ENCODE measurements at places on chromosomes 11 and 22.

DNA sequence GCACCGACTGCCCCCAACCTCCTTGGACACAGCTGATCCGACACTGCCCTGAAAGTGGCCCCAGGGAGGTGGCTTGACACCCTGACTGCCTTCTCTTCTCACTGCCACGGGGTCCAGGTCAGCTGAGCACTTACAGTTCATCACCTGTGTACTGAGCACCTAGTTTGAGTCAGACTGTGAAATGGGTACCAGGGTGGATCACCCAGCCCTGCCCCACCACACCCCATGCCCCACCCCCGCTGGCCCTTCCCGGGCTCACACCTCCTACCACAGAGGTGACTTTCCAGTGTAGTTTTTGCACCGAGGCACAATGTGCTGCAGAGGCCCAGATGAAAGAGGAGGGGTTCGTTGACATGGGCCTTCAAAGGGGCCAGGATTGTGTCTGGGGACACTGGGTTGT lies 59.5 kb downstream of the PRDM11 start:
- DNase-seq = no peak

DNA sequence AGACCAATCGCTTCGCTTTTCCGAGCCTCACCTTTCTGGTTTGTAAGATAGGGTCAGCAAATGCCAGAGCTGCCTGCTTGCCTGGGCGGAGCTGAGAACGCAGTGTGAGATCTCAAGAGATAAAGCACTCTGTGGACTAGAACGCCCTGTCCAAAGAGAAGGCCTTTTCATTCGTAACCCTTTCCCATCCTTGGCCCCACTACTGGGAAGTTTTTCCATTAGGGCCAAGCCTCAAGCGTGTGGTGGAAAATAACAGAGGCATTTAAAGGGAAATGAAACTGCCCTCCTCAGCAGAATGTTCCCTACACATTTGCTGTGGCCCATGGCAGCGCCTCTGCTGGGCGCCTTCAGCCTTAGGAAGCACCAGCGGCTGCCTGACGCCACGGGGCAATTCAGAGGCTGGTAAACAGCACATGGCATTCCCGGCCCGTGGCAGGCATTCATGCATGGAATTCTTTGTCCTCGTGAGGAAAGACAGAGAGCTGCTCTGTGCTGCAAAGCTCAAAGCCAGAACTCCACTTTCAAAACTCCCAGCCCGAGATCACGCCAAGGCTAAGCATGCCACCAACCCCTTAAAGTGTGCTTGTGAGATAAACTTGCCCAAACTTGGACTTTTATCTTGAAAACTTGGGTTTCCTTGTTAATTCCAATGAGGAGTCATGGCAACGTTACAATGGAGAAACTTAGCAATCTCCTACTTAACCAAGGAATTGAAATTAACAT lies 38.1 kb downstream of the AHNAK start:
- no peak for DNase-seq

- DNase-seq = no peak
Measured at GRCh38 chr11:68031144-68031464, 623 bp downstream of the NDUFS8 start.

DNA sequence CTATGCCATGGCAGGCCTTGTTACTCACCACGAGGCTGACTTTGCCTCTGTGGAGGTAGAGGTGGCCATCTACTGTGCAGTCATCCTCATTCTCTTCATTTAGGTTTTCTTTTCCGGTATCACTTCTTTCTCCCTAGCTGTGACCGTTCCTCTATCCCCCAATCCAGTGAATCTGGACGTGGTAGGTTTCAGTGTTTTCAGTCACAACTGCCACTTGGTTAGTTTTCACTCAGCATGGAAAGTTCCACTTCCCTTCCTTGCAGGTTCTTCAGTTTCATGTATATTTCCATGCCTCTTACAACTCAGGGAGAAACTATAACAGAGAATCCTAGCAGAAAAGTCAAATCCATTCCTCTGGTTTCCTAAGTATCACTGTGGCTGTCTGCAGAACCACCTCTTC lies 1.9 kb downstream of the HPS4 start:
- DNase-seq = no peak

- DNase-seq = no peak
Measured at GRCh38 chr11:134642206-134642605, 230.2 kb upstream of the B3GAT1 start.

- DNase-seq = no peak
Measured at GRCh38 chr22:29331658-29332300, 16.3 kb upstream of the RASL10A start.

DNA sequence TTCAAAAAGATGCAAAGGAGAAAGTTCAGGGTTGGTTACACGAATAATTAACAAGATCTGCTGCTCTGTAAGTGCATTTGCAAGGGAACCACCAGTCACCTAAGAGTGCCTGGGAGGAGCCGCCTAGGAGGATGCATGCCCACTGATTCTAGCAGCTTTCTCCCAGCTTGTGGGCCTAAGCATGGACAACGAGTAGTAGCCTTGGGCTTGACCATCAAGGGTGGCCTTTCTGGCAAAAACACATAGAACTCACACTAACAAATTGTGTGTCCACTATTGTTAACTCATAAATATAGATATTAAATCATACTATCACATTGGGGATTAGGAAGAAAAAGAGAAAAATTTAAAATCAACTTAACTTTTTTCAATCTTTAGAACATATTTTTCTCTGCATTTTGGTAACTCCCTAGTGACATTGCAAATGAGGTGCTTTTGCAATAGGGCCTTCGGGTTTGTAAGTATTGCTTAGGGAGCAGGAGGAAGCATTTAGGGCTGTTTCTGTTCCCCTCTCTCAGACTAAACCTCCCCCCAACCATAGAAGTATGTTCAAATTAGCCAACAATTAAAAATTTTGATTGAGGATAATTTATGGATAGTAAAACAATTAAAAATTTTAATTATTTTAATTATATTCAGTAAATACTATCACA lies 57.3 kb upstream of the CEP295 start:
- DNase-seq = no peak

DNA sequence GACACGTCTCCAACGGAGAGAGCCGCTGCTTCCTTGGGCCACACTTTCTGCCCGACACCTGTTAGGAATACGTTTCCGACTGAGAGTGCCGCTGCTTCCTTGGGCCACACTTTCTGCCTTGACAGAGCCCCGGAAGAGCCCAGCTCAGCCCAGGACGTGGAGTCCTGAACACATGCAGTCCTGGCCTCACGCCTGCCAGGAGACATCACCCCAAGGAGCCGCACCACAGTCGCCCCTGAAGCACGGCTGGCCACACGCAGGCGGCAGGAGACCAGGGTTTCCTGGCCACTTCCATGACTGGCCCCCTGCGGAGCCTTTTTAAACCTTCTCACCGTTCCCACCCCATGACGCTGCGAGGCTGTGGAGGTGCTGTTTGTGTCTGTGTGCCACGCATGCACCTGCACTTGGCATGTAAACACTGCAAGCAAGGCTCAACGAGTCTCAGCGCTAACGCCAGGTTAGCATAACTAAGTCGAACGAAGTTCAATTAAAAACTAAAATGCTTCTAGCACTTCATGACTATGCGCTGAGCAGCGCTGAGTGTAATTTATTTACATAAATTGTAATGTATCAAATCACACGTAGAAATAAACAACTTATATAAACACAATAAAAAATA lies 8.8 kb downstream of the TOLLIP start:
- no peak for DNase-seq

- DNase-seq = no peak
Measured at GRCh38 chr22:21849489-21849888, 18.0 kb downstream of the MAPK1 start.

- DNase-seq = no peak
Measured at GRCh38 chr11:124732230-124732629, 7.5 kb upstream of the NRGN start.

DNA sequence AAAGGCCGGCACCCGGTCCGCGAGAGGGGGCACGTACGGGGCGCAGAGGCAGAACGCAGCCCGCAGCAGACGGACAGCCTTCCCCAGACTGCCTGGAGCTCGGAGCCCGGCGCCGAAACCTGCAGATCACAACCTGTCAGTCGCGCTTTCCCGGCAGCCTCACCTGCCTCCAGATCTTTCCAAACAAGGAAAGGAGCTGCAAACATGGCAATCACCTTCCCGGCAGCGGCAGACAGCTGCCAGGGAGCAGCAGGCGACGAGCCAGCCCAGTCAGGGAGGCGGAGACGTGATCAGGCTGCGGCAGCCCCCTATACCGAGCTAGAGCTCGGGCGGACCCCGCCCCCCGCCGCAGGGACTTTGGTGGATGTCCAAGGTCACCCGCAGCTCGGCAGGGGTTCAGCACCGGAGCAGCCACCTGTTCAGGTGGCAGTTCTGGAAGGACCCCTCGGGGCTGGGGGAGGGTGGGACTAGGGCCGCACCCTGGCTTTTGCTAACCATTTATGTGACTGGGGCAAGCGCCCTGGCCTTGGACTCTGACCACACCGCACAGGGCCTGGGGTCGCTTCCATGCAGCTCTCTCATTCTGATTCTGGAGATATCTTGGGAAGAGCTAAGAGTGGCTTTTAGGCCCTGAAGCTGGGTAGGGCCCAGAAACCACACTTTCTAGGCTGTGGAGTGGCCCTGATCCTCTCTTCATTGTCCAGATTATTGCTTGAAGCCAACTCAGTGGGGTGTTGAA lies 143.8 kb downstream of the NECTIN1 start:
- peak; percentile 2 for DNase-seq

DNA sequence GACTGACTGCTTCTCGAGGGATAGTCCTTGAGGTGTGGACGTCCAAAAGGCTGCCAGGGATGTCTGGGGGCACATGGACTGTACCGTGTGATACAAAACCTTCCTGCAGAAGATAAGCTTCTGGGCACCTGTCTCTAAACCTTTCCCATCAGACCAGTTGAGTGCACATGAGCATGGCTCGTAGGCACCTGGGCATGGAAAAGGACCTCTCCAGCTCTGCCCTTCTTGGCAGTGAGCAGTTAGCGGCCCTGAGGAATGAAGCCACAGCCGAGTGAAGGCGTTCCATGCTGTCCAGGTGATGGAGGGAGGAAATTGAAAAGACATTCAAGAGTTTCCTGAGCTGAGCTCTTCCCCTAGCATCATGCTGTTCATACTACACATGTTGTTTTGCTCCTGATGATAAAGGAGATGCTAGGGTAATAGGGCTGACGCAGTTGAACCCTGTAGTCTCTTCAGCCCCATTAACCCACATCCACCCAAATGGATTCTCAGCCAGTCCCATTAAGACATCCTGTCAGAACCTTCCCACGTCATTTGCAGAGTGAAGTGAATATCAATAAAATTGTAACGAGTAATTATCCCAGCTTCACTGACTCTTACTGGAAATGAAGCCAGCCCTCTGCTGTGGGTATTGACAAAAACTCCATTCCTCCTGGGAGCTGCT lies 138.6 kb downstream of the KIRREL3 start:
- no peak for DNase-seq

GRCh38 chr11:71352748-71353147 lies 95.4 kb downstream of the DHCR7 start:
- DNase-seq = no peak
